HepG2 (cell line): ENCODE measurements at places on chromosomes 5 and 9.
A peak's percentile ranks its signal among the peaks of the same experiment; 100 is the strongest.

DNA sequence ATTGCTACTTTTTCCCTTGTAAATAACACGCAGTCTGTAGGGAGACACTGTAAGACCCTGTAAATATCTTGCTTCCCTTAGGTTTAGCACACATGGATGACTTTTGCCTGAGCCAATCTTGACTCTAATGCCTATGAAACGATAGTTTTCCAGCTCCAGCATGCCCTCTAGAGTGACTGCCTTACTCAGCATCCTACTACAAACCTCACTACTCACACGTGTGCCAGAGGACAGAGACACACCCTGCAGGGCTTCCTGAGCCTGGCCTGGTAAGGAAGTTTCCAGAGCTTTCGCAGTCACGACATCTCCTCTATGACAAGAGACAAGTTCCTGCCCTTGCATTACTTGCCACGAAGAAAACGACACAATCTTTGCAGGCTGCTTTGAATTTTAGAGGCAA is 138.1 kb downstream of the ATPSCKMT start:
- no peaks in the 10 kb centered on the region for H3K36me3 ChIP-seq
- peak; percentile 18 for DNase-seq
- peaks cover 14% of the 10 kb centered on the region; the same call in 1 of the 3 replicates for H3K27me3 ChIP-seq
- no peak overlapping the region for H3K4me3 ChIP-seq
- no peak overlapping the region for H3K27ac ChIP-seq

DNA sequence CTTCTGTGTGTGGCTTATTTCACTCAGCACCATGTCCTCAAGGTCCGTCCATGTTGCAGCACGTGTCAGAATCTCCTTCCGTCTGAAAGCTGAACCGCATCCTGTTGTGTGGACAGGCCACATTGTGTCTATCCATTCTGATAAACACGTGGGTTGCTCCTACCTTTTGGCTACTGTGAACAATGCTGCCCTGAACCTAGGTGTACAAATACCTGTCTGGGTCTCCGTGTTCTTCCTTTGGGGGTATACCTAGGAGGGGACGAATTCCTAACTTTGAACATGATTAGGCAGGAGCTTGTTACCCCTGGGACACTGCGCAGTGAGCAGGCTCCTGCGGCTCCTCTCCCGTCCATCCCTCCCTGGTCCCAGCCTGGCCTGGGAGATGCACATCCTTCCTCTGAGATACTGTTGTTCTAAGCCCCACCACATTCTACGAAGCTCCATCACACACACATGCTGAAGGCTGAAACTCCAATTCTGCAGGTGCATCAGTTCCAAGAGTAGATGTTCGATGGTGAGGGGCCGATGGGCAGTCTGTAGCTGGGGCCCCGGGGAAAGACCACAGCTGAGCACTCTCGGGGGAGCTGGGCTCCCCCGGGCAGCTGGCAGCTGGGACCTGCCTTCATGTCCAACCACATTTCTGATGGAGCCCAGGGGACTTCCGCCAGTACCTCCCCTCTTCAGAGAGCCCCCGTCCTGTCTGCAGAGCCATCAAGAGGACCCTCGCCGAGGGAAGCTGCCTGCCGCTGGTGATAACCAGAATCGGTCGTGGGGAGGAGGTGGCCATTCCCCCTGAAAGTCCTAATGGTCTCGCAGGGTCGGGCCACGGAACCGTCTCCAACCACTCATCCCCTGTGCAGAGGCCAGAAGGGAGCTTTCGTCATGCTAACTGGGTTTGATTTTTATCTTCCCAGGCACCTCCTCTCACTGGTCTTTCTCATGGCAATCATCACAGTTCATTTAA is 120.9 kb downstream of the COL23A1 start:
- DNase-seq = no peak
- H3K4me3 ChIP-seq = no peak overlapping the region
- no peaks in the 10 kb centered on the region for H3K4me1 ChIP-seq
- no peaks in the 10 kb centered on the region; the same call in 1 of the 2 replicates for H3K27me3 ChIP-seq
- H3K36me3 ChIP-seq = no peaks in the 10 kb centered on the region

DNA sequence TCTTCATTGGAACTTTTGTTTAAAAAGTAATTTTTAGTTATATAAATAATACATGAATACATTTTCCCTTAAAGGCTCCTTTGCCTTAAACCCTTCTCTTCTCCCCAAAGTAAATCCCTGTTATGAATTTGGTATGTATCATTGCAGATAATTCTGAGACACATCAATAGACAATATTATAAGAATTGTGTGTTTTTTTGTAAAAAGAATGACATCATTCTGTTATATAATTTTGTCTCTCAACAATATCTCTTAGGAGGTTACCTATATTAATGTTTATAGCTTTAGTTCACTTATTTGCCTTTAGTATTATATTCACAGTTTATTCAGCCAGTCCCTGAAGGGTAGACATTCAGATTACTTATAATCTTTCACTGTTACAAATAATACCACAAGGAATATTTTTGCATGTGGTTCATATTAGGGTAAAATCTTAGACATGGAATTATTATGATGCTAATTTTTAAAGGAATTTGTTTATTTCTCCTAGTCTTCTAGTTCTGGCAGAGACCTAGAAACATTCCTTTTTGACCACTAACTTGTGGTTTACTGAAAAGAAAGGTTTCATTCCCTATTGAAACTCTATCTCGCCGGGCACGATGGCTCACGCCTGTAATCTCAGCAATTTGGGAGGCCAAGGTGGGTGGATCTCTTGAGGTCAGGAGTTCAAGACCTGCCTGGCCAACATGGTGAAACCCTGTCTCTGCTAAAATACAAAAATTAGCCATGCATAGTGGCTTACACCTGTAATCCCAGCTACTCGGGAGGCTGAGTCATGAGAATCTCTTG is 105.6 kb downstream of the KCTD16 start:
- H3K27me3 ChIP-seq = no peaks in the 10 kb centered on the region
- no peaks in the 10 kb centered on the region for H3K36me3 ChIP-seq
- H3K27ac ChIP-seq = no peak overlapping the region
- DNase-seq = no peak
- no peak overlapping the region for H3K4me3 ChIP-seq

DNA sequence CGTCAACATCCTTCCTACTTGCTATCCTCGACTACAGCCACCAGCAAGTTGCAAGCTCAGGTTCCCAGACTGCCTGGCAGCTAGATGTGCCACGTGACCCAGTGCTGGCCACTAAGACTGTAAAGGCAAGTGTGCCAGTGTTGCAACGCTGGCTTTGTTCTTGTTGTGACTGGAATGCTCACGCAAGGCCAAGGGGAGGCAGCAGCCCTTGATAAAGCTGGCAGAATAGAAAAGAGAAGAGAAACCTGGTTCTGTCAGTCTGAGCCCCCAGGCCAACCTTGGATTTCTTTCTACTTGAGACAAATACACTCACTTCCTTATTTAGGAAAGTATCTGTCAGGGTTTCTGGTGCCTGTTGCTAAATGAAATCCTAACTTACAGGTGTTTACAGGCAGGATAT is 113.0 kb downstream of the KLHL3 start:
- H3K4me3 ChIP-seq = no peak overlapping the region
- peak; percentile 64 for DNase-seq
- no peaks in the 10 kb centered on the region for H3K27me3 ChIP-seq
- peaks cover 10% of the 10 kb centered on the region for H3K4me1 ChIP-seq
- H3K27ac ChIP-seq = no peak overlapping the region

- H3K27ac ChIP-seq = no peak overlapping the region
- H3K36me3 ChIP-seq = peaks cover 18% of the 10 kb centered on the region
- no peak overlapping the region for H3K4me3 ChIP-seq
- DNase-seq = no peak
Measured at GRCh38 chr9:78324068-78324650, 27.2 kb downstream of the PSAT1 start.

- peaks cover 17% of the 10 kb centered on the region for H3K4me1 ChIP-seq
- no peak overlapping the region for H3K4me3 ChIP-seq
- no peaks in the 10 kb centered on the region for H3K36me3 ChIP-seq
- DNase-seq = no peak
- no peaks in the 10 kb centered on the region for H3K27me3 ChIP-seq
Measured at GRCh38 chr9:110105107-110105506, 102.9 kb downstream of the C9orf152 start.

DNA sequence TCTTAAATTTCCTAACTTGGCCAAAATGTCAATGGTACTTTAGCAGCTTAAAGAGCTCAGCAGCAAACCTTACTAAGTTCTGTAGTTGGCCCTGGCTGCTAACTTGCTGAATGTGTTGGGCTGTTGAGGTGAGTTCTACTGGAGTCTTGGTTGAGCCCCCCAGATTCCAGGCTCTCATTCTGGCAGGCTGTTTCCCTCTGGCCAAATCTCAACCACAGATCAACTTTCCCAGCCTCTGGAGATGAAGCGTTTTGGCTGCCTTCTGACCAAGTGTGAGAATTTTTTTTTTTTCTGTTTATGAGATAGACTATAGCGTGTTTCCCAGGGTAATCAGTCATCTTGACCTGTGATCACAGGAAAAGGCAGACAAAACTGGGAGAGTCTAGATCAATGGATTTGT is 343.7 kb downstream of the EBF1 start:
- H3K27me3 ChIP-seq = no peaks in the 10 kb centered on the region
- H3K4me1 ChIP-seq = no peaks in the 10 kb centered on the region
- H3K36me3 ChIP-seq = no peaks in the 10 kb centered on the region
- DNase-seq = no peak
- no peak overlapping the region for H3K27ac ChIP-seq
- no peak overlapping the region for H3K4me3 ChIP-seq

DNA sequence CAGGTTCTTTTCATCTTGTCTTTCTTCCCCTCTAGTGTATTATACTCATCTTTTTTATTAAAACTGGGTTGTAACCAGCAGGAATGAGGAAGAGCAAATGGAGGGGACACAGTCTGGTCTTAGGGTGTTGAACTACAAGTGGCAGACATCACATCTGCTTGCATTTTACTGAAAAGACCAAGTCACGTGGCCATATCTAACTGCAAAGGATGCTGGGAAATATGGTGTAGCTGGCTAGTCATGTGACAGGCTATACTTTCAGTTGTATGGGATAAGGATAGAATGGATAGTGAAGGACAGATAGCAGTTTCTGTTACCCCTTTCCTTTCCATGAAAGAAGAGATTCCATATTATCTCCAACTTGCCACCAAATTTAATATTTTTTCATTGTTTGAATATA is 13.0 kb upstream of the FGD3 start:
- no peaks in the 10 kb centered on the region for H3K36me3 ChIP-seq
- H3K27me3 ChIP-seq = 0 out of 2 replicates have a peak, but pooled peaks cover 2% of the 10 kb centered on the region
- no peak for DNase-seq
- H3K27ac ChIP-seq = no peak overlapping the region

DNA sequence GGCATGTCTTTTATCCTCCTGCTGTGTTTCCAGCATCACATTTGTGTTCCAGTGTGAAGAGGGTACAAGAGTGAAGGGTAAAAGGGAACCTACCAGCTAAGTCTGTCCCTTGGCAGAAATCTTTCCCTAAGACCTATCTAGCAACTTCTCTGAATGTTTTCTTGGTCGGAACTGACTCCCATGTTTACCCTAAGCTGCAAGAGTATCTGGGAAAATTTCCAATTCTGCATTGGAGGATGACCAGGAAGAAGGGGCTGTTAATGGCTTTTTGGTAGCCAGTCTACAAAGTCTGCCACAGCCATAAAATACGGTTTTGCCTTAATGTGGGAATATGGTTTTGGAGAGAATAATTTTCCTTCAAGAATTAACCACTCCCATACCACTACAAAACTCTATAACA is 75.1 kb downstream of the MAST4 start:
- DNase-seq = no peak
- no peaks in the 10 kb centered on the region for H3K4me1 ChIP-seq
- H3K27me3 ChIP-seq = peaks cover 1% of the 10 kb centered on the region
- H3K27ac ChIP-seq = no peak overlapping the region
- no peaks in the 10 kb centered on the region for H3K36me3 ChIP-seq

DNA sequence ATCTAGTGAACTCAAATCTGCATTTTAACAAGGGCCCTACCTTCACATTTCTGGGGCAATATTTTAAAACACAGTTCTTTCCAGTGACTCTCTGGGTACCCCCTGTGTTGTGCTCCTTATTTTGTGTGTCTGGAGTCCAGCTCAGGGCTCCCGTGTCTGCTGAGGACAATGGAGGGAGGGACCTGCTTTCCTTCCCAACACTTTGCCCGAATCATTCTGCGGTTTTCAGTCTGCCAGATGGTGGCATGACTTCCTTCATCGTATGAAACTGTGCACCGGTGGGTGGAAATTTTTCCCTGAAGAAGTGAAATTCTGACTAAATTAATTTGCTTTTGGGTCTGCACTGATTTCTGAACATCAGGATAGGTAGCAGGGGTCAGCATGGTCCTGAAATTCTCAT is 153.6 kb upstream of the CD180 start:
- H3K4me1 ChIP-seq = no peaks in the 10 kb centered on the region
- no peaks in the 10 kb centered on the region for H3K27me3 ChIP-seq
- no peak overlapping the region for H3K4me3 ChIP-seq
- no peaks in the 10 kb centered on the region for H3K36me3 ChIP-seq
- no peak for DNase-seq

- DNase-seq = peak; percentile 53
- H3K4me3 ChIP-seq = peak overlapping the region; percentile 88
- peaks cover 46% of the 10 kb centered on the region for H3K4me1 ChIP-seq
- peak overlapping the region; percentile 54 for H3K27ac ChIP-seq
- H3K36me3 ChIP-seq = no peaks in the 10 kb centered on the region
- H3K27me3 ChIP-seq = no peaks in the 10 kb centered on the region; the same call in 1 of the 2 replicates
Measured at GRCh38 chr5:14872070-14872989, 752 bp upstream of the ANKH start.

DNA sequence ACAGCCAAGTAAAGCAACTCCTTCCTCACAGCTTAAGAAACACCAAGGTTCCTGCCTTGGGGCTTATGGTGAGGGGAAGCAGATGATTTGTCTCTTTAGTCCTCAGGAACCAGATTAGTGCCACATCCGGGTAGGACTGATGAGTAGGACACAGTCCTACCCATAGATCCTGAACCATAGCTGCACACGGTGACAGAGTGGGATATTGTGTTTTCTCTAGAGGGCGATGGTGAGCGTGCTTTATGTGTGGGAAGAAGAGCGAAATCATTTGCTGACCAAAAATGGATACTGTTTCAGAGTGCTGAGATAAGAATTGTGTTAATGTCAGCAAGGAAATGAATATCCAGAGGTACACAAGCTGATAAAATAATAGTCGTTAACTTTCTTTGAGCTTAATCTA is 209.0 kb upstream of the FBXL7 start:
- DNase-seq = no peak
- no peaks in the 10 kb centered on the region for H3K36me3 ChIP-seq
- no peaks in the 10 kb centered on the region for H3K27me3 ChIP-seq
- H3K4me3 ChIP-seq = no peak overlapping the region
- H3K4me1 ChIP-seq = no peaks in the 10 kb centered on the region

DNA sequence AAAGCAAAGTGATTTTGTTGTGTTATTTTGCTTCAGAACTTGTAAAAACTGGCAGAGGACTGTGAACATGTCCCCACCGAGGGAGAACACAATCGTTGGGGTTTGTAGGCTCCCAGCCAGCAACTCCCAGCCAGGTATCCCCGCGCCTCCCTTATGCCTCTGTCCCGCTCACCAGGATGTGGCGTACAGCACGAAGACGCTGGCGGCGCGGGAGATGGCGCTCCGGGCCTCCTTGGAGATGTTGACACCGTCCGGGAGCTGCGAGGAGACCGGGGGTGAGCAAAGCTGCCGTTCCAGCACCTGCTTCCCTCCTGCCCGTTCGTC is 630 bp downstream of the POLE3 start:
- peak overlapping the region; percentile 91 for H3K27ac ChIP-seq
- H3K27me3 ChIP-seq = no peaks in the 10 kb centered on the region; the same call in 2 of the 3 replicates
- peaks cover 19% of the 10 kb centered on the region for H3K36me3 ChIP-seq
- H3K4me3 ChIP-seq = peak overlapping the region; percentile 95

GRCh38 chr9:127014216-127014909 is 99.8 kb downstream of the RALGPS1 start:
- no peaks in the 10 kb centered on the region for H3K27me3 ChIP-seq
- no peaks in the 10 kb centered on the region for H3K4me1 ChIP-seq
- H3K36me3 ChIP-seq = no peaks in the 10 kb centered on the region
- H3K27ac ChIP-seq = no peak overlapping the region
- no peak for DNase-seq
